ENCODE measurements at places on chromosomes 12 and 14. TPM values are rescaled to one million over a fixed set of nuclear protein-coding genes. Genes with fewer than 3 reads are reported as not detected.
A peak's percentile ranks its signal among the peaks of the same experiment; 100 is the strongest.

The TBC1D30 gene
- 3.6 TPM for total RNA-seq

DNA sequence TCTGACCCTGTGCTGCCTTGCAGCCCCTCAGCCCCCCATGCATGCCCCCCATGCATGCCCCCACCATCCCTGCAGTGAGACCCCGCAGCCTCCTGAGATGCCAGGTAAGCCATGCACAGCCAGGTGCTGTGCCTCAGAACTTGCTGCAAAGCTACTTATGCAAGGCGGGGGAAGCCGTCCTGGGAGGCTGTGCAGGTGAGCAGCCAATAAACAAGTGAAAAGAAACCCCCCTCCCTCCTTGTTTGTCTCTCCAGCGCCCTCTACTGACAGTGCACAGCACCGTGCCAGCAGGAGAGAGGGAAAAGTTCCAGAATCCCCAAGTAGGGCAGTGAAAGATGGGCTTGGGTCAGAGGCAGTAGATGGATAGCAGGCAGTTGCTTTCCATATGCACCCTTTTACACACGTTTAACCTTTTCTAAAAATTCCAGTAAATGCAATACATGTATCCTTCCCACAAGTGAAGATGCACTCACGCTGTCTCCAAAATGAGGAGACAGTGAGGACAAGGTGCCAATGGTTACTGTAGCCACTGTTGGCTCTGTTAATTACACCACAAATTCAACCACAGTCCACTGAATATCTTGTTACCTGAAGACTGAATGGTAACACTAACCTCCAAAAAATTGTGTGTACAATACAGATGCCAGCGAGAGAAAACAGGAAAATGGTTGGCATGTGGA lies 18.0 kb downstream of the TNFAIP2 start:
- peak; percentile 69 for DNase-seq

GRCh38 chr14:68824517-68825347 lies 31.9 kb upstream of the ZFP36L1 start:
- peak; percentile 84 for DNase-seq

The OR6C70 gene
- not detected for total RNA-seq

The RAD51AP1 gene
- 12.5 TPM for total RNA-seq

The GPR162 gene
- total RNA-seq = 52.7 TPM

GRCh38 chr12:87661786-87662377 lies 367.3 kb downstream of the C12orf50 start:
- DNase-seq = no peak

The SIX1 gene
- total RNA-seq = 0.41 TPM

DNA sequence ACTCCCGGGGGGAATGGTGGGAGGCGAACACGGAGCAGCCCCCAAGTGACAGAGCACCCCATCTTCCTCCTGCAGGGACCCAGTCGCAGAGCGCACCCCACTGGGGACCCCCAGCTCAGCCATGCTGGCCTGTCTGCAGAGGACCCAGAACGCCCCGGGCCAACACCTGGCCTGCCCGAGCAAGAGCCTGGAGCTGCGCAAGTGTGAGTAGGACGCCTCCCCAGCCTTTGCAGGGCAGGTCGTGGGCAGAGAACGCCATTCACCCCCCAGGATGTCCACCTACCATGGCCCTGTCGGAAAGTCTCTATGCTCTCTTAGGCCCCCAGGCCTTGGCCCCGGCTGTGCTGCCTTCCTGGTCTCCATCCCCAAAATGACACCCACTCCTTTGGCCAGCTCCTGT lies 30.4 kb downstream of the FAM222A start:
- DNase-seq = no peak

- no peak for DNase-seq
Measured at GRCh38 chr12:76790564-76791552, 26.9 kb downstream of the ZDHHC17 start.

DNA sequence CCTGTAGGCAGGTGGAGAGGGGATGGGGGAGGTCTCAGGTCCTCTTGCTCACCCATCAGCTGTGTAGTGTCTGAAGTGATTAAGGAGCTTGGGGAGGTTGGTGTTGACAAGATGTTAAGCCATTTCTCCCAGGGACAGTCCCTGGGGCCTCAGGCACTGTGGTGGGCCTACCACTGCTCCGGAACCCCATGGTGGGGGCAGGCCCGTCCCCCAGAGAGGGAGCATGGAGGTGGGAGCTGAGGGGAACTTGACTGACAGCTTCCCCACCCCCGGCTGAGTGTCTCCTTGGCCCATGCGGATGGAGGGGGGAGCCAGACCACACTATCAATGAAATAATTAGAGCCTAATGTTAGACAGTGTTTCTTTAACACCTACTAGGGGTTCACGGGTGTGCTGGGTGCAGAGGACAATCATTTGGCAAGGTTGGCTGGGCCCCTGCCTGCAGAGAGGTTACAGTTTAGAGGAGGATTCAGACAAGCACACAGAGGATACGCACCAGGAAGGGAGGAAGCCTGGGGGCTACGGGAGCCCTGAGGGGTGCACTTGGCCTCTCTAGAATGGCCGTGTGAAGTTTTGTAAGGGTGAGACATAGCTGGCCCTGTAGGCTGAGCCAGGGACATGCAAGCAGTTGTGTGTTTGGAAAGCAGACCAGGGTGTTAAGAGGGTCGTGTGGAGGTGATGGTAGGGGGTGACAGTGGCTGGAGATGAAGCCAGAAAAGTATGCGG lies 19.3 kb upstream of the KRT80 start:
- no peak for DNase-seq

DNA sequence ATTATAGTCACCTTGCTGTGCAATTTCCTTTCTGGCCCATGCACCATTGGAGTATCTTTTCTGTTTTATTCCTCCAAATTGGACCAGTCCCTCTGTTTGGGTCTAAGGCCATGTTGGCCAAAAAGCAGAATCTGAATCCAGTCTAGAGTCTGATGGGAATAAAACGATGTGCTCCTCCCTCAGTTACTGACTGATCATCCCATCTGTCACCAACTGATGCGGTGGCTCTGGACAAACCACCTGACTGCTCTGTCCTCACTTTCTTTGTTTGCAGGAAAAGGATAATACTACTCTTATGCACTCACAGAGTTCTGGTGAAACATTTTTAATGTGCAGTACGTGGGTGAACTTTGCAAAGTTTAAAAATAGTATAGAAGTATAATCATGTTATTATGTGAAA lies 120.2 kb upstream of the HIF1A start:
- no peak for DNase-seq

DNA sequence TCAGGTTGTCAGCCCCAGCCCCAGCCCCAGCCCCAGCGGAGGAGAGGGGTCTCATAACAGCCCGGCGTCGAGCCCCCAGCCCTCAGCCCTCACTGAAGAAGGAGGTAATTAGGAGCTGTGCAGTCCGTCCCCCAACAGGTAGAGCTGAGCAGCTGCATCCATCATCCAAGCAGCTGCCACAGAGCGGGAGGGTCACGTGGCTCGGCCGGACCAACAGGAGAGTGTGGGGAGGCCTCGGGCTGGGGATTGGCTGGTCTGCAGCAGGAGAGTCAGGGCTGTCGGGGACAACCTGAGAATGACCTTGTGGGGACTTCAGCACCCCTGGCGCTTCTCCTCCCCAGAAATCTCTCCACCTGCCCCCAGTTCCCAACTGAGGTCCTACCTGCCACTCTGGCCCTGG lies 29.6 kb downstream of the SMUG1 start:
- peak; percentile 56 for DNase-seq

DNA sequence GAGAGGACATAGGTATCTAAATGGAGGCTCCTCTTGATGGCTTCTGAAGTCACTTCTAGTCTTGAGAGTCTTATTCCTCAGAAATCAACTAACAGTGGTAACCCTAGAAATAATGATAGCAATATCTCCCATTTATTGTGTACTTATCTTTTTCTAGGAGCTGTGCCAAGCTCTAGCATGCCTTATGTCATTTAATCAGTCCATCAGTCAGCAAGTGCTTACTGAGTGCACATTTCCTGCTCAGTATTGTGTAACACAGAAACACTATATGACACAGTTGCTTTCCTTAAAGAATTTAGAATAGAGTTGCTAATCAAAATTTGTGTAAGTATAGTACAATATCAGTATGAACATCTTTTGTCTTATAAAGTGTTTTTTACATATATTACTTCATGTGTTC lies 36.6 kb downstream of the KRT76 start:
- DNase-seq = no peak

DNA sequence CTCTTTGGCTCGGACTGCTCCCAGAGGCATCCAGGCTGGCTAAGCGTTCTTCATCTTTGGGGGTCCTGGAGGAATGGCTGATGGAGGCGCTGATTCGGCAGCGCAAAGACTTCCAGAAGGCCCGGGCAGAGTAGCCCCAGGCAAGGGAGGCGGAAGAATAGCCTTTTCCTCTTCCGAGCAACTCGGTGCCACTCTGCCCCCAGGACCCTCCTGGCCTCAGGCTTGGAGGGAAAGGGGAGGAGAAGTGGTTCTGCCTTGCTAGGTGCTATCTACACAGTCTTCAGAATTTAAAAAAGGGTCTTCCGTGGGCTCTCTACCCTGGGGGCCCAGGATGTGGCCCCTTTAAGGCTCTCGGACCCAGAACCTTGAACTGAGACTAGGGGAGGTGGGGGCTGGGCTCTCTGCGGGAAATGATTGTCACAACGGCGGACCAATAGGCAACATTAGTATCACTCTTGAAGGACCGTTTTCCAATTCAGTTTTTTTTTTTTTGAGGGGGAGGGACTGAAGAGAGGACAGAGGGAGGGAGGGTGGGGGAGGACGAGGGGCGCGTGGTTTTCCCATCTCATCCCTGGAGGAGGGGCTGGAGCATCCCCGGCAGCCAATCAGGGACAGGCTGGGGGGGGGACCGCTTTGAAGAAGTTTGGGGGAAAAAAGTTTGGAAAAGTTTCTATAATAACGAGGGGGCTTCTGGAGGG lies at the start of gene NFATC4:
Gene NFATC4 (plus strand): TSS at position 671 of the 698 bp plus-strand sequence. CDS start 157 bp downstream, outside the sequence.
- peak; percentile 62 for DNase-seq

GRCh38 chr12:19749906-19750574 lies 310.7 kb downstream of the AEBP2 start:
- DNase-seq = no peak

DNA sequence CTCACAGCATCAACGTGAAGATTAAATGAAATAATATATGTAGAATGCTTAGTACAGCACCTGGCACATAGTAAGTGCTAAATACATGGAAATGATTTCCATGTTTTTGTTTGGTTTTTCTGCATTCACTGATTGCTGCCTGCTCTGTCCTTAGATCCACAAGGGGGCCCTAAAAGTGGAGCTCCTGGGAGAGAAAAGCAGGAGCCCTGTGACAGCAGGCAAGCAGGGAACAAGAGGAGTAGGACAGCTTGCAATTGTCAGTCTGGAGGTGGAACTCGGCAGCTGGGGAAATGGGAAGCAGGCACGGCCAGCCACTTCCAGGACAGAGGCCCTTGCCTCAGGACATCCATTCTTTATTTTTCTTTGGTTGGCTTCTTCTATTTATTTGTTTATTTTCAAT lies 292.9 kb downstream of the BMP4 start:
- peak; percentile 29 for DNase-seq

GRCh38 chr14:102665621-102666020 lies 73.2 kb downstream of the RCOR1 start:
- no peak for DNase-seq

DNA sequence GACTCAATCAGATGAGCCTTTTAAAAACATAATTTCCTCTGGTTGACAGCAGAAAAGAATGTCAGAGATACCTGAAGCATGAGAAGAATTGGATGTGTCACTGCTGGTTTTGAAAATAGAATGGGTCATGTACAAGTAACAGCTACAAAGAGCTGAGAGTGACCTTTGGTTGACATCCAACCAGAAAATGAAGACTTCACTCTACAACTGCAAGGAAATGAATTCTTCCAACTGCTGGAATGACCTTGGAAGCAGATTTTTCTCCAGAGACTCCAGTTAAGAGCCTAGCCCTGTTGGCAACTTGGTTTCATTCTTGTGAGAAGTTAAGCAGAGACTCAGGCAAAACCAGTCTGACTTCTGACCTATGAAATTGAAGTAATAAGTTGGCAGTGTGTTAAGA lies 505.9 kb downstream of the SLC16A7 start:
- no peak for DNase-seq

GRCh38 chr12:105418821-105419291 lies 88.4 kb downstream of the C12orf75 start:
- DNase-seq = no peak

The RFX4 gene
- not detected for total RNA-seq

The SETD1B gene
- total RNA-seq = 25.3 TPM

- no peak for DNase-seq
Measured at GRCh38 chr14:29089849-29090248, 323.3 kb downstream of the FOXG1 start.

Measured in endothelial cell (in vitro differentiated cells).